T-cell (primary cell): ENCODE measurements at places on chromosomes 2 and 18. TPM values are rescaled to one million over a fixed set of nuclear protein-coding genes. Genes with fewer than 3 reads are reported as not detected.

DNA sequence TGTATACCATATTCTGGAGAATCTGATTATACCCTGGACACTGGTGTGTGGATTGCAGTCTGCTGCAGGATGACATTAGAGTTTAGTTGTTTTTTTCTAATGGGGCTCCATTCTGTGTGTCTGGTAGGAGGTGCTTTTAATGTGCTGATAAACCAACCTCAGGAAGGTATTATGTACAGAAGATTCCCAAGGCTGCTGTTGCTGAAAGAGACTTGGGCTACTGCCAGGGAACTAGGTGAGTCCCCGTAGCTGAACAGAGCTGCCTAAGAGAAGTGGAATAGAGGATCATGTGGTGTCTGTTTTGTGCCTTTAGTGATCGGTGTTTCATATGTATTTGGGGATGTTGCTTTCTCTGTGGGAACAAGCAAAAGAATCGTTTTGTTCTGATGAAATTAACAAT lies 16.5 kb downstream of the SPATA3 start:
- no peak for DNase-seq

DNA sequence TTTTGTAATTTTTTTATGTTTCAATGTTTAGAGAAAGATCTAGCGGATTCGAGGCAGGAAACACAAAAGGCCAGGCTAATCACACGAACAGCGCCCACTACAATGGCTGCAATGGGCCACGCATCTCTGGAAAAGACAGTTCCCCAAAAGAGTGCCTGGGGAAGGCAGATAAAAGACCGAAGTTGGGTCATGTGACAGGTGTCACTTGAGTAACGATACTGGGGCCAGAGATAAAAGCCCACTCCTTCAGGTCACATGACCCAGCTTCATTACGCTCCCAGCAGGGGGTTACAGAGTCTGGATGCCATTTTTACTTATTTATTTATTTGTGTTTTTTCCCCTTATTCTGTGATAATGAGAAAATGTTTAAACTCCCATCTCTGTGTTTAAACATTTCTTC lies 95.4 kb downstream of the CDK15 start:
- DNase-seq = no peak

DNA sequence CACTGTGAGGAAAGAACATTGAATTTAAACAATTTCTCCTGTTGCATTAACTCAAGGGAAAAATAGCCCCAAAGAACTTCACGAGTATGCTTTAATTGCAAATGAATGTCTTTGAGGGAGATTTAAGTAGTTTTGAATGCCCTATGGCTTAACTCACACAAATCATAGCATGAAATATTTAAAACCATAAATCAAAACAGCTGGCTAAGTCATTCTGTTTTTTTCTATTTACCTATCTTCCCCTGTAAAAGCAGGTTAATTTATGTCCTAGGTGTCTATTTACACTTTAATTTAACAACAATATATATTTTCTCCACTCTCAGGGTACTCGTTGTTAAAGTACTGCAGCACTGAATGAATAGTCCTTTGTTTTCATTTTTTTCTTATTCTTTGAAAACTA lies 118.8 kb upstream of the PIEZO2 start:
- DNase-seq = no peak

DNA sequence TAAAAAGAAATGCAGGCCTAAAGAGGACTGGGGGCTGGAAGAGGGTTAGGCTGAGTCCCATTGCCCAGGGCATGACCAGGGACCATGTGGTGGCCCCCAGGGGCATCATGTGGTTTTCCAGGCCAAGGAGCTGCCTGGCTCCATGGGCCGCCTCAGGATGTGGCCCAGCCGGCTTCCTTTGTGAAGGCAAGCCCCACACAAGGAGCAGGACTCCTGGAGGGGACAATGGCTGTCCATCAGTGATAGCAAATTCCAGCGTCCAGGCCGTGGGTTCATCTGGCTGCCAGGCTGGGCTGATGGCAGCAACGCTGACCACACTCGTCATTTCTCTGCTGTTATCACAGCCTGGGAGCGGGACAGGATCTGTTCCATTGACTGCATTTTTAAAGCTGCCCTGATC lies 82.5 kb downstream of the GBX2 start:
- DNase-seq = no peak

GRCh38 chr2:217199255-217199630 lies 339.4 kb upstream of the TNP1 start:
- DNase-seq = no peak

DNA sequence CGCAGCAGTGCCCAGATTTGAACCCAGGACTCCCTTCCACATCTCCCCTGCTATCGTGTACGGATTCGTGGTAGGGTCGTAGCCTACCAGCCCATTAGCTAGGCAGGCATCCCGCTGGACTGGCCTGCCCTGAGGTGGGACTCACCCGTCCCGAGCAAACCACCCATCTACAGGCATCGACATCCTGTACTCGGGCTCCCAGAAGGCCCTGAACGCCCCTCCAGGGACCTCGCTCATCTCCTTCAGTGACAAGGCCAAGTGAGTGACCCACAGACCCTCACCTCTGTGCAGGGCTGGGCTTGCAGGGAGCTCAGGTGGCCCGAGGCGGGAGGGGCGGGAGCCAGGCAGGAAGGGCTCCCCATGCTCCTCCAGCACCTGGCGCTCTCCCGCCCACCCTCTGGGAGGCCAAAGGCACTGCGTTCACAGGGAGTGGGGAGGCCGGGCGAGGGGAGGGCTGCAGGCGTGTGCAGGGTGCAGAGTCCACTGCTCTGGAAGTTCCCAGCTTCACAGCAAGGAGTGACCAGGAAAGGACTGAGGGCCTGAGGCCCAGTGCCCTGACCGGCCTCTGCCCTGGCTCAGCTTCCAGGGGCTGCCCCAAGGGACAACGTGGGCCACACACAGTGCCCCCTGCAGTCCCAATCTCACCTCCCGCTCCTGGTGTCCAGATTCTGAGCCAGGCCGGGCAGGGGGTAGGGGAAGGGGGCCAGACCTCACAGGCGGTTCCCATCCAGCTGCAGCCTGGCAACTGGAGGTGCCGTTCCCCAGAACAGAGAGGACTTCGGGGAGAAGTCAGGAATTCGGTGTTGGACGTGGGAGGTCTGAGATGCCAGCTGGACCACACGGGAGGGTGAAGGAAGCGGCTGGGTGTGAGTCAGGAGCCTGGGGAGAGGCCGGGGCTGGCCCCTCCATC lies 5.4 kb downstream of the AGXT start:
- DNase-seq = no peak

LHCGR gene
- not detected for total RNA-seq

DNA sequence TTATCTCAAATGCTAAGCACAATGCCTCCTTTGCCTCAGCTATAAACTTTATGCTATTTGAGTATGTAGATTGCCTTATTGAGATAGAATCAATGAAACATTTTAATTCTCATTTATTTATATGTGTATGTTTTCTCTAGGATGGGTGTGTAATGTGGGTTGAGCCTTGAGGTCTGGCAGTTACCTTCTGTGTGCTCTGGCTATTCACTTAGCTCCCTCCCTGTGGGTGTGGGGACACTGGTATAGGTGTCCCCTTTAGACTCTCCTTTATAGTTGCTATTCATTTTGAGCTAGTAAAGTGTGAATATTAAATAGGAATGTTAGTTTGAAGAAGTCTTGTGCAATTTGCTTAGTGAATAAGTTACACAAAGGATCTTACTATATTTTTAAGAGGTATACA lies 1.8 kb downstream of the SLC9A4 start:
- no peak for DNase-seq

RALBP1 gene
- 25.4 TPM for total RNA-seq

DNA sequence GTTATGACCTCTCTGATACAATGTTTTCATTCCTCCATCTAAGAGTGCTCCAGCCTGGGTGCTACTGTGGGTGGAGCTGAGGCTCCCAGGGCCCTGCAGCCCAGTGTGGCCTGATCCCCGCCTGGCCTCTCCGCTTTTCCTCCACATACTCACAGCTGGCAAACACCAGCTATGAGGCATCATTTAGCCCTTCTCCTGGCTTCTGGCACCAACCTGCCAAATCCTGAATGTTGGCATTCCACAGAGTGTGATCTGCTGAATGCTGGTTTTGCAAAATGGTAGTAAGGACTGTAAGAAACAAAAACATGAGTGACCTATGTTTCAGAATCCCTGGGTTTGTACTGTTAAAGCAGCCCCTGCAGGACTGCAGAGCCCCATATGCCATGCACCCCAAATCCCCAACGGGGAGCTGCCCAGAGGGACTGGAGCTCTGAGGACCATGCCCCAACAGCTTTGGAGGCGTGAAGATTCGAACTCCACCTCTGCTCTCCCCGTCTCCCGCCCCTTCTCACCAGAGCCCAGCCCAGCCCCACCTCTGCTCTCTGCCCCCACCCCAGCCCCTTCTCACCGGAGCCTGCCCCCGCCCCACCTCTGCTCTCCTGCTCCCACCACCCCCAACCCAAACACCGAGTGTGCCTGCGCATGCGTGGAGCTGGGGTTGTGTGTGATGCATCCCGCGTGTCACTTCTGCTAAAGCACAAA lies 4.2 kb downstream of the SLC66A2 start:
- no peak for DNase-seq

GRCh38 chr2:45904946-45905631 lies 253.6 kb downstream of the PRKCE start:
- DNase-seq = no peak

CRYBA2 gene
- not detected for total RNA-seq

HRH4 gene
- 1.4 TPM for total RNA-seq

DNA sequence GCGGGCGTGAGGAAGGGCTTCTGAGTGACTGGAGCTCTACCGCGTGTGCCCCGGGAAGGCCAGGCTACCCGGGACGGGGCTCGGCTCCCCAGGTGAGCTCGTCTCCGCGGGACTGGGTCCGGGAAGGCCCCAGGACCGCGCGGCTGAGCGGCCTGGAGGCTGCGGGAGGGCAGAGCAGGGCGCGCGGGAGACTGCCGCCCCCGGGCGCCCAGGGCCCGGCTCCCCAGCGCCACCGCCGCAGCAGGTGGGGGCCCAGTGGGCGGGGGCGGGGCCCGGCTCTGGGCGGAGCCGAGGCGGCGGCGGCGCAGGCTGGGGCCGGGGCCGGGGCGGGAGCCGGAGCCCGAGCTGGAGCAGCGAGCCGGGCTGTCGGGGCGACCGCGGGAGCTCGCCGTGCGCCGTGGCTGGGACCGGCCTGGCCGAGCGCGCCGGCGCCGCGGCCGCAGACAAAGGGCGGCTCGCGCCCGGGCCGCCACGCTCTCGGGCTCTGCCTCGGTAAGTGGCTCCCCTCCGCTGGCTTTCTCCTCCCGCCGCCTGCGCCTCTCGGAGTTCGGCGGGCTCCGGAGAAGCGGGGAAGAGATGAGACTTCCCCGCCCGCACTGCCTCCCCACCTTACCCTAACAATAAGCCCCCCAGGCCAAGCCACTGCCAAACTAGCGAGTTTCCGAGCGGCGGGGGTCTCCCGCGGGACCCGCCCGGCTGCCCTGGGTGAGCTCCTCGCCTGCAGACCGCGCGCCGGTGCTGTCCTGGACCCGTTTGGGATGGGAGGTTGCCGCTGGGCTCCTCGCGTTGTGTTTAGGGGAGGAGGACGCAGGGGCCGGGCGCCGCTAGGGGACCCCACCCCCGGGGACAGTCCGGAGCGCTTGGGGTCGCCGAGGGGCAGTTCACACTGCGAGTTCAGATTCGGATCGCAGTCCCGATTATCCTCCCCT lies at the start of gene MAPK4:
Gene MAPK4 (plus strand): TSS at position 336 of the 929 bp plus-strand sequence. CDS start 103,872 bp downstream, outside the sequence.
- DNase-seq = no peak

VWC2L gene
- not detected for total RNA-seq

DNA sequence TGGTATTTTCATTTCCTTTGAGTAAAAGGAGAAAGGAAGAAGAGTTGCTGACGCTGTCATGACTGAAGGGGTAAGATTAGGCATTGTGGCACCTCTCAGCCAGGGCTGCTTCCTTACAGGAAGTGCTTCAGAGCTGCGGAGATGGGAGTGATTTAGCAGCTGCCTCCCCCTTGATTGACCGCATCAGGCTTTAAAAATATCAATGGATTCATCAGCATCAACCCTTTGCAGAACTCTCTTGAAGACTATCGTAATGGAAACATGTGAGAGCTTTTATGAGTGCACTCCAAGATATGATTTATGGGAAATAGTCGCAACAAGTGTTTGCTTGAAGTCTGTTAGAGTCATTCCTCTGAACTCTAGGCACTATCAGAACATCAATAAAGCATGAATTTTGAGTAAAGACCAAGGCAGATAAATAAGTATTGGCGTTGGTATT lies 141.1 kb downstream of the CSRNP3 start:
- no peak for DNase-seq

TTLL4 gene
- 27.7 TPM for total RNA-seq

DNA sequence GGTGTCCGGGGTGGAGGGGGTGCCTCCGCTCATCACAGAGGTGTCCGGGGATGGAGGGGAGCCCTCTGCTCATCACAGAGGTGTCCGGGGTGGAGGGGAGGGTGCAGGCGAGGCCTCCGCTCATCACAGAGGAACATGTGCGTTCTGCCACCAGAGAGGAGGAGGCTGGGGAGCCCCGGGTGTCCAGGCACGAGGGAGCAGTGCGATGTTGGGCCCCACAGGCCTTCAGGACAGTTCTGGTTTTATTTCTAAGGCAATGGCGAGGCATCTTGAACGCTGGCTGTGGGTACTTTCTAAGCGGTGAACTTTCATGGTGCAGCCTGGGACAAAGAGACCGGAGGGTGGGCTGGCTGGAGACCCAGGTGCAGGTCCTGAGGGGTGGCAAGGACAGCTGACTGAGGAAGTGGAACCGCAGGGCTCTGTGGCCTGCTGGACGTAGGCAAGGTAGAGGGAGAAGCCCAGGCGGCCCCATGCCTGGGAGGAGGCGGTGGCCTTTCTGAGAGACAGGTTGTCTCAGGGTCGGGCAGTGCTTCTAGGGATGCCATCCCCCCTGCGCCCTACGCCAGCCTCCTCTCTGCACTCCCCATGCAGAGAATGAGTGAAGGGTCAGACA lies 196.6 kb upstream of the SALL3 start:
- DNase-seq = no peak

DNA sequence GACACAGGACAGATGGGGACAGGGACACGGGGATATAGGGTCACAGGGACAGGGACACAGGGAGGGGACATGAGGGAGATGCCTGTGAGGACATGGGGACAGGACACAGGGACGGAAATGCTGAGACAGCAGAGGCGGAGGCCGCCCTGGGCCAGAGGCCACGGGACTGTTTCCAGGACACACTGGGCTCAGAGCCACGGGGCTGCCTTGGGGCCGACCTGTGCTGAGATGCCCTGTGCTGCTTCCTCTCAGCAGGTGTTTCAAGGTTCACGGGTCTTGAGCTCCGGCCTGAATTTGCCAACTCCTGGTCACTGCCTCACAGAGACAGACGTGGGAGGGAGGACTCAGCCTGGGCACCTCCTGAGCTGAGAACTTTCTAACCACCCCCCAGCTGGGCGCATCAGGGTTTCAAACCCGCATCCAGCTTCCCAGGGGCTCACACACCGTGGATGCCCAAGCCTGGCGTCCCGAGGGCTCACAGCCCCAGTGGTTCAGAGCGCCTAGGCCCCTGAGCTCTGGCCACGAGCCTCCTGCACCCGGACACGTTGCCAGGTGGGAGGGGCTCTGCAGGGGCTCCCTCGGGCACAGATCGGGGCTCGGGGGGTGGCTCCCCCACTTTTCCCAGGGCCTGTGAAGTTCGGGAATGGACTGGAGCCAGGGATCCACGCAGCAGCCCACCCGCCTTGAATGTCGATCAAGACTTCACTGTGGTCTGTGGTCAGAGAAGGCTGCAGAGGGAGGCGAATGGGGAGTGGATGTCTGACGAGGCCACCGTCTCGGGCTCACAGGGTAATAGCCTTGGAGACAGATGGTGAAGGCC lies 64.1 kb downstream of the SLC66A2 start:
- no peak for DNase-seq

GRCh38 chr2:160246356-160246755 lies 46.3 kb upstream of the ITGB6 start:
- DNase-seq = no peak
